Activated T-cell treated with anti-CD3 and anti-CD28 coated beads, Interleukin-2, amount 50 U/mL, for 4 hours (primary cell): ENCODE measurements at places on chromosomes 1 and 21. TPM values are rescaled to one million over a fixed set of nuclear protein-coding genes. Genes with fewer than 3 reads are reported as not detected.
A peak's percentile ranks its signal among the peaks of the same experiment; 100 is the strongest.

The APCS gene
- not detected for total RNA-seq

DNA sequence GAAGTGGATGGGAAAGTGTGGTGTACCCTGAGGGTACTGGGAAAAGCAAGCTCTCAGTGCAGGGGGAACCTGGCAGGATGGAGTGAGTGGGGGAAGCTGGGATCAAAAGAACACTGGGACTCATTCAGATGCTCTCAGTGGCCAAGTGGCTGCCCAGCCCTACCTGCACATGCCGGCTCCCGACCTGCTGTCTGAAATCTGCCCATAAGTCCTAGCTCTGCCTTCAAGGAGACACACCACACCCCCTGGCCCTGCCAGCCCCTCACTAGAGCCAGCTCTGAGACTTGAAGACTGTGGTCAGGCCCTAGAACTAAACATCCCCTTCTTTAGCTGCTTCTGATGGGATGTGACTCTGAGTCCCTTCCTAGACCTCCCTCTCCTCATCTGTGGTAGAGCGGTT is 2.2 kb downstream of the TMEM54 start:
- no peak for DNase-seq

GRCh38 chr1:63799820-63800219 is 26.0 kb downstream of the ROR1 start:
- no peak for DNase-seq

DNA sequence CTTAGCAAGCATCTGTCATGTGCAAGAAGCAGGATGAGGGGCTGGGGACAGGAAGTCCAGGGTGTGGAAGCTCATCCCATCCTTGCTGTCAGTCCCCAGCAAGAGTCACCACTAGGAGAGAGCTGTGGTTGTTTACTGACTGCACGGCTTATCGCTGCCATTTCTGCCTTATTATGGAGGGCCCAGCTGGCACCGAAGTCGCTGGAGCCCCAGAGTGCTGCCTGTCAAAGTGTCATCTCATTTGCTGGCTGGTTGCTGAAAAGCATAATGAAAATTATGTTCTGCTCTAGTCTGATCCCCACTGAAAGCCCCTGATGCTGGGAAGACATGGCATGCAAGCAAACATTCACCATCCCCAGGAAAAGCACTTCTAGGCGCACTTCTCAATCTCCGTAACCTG is 642.7 kb downstream of the NPHP4 start:
- no peak for DNase-seq

DNA sequence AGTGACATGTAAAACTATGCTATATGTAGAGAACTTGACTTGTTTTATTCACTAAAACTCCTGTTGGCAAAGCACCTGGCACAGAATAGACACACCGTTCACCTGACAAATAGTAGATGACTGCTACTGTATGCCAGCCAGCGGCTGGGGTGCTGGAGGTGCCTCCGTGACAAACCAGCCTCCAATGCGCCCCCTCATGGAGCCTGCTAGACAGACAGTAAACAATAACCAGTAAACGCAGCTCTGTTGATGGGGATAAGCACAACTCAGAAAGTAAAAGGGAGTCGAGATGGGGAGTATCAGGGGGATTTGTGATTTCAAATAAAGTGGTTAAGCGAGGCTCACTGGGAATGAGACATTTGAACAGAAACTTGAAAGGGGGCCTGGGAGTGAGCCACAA is 107.2 kb downstream of the PRDM2 start:
- DNase-seq: no peak

DNA sequence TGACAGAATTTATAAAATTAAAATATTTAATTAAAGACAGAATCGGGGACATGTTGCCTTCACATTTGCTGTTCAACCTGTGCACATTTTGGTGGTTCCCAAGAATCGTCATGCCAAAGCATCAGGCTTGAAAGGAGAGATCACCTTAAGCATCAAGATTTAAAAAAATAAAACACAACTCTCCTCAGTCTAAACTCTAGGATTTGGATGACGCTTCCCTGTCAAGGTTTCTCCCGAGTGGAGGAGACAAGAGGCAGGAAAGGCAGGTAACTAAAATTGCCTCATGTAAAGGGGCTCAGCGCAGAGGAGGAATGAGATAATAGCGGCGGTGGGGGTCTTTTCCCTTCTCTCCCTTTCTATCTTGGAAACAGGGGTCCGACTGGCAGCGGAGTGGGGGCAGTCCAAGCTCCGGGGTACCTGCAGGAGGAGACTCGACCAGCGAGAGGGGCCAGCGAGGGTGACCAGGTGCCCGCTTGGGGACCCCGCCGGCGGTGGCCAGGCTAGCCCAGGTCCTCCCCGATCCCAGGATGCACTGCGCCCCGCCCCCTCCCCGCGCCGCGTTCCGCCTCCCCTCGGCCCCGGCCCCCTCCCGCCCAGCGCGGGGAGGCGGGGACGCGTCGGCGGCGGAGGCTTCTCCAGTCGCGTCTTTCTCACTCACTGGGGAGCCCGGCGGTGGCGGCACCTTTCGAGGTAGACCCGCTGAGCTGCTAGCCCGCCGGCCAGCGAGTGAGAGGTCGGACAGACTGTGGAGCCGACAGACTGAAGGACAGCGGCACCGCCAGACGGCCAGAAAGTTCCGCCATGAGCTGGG is at the start of gene FNBP1L:
Gene FNBP1L, plus strand, starts transcription at position 638 of the 811 bp plus-strand sequence. Its CDS starts 164 bp downstream, at position 802.
- DNase-seq: peak; percentile 63

DNA sequence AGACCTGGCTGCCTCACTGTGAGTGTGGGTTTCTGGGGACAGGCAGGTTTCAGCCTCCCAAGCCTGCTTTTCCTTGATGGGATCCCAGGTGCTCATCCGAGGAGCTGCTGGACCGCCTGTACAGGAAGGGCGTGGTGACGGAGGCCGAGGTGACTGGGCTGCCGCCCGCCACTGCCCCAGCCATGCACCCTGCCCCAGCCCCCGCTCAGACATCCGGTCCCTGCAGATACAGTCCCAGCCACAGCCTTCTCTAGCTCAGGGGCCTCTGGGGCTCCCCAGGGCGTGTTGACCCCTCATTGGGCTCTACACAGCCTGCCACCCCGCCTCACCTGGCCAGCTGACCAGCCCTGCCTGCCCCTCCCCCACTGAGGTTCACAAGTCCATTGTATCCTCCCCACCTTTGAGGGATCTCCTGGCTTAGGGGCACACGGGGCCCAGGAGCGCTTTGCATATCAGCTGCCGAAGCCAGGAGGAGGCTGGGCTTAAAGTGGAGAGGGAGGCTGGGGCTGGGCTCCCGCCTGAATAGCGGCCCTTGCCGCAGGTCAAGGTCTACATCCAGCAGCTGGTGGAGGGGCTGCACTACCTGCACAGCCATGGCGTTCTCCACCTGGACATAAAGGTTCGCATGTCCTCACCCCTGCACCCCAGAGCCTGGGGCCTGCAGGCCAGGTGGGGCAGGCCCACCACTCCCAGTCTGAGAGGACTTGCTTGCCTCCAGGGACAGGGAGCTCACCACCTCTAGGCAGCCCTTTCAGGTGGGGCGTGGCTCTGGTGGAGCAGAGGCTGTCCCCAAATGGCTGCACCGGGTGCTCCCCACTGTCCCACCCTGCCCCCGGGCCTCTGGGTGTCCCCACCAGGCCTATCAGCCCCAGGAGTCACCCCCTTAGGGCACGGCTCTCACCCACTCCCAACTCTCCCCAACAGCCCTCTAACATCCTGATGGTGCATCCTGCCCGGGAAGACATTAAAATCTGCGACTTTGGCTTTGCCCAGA is 38.5 kb downstream of the TRIM11 start:
- DNase-seq: no peak

The CASQ1 gene
- total RNA-seq: not detected

- no peak for DNase-seq
Measured at GRCh38 chr1:98403963-98404480, 257.5 kb upstream of the SNX7 start.

DNA sequence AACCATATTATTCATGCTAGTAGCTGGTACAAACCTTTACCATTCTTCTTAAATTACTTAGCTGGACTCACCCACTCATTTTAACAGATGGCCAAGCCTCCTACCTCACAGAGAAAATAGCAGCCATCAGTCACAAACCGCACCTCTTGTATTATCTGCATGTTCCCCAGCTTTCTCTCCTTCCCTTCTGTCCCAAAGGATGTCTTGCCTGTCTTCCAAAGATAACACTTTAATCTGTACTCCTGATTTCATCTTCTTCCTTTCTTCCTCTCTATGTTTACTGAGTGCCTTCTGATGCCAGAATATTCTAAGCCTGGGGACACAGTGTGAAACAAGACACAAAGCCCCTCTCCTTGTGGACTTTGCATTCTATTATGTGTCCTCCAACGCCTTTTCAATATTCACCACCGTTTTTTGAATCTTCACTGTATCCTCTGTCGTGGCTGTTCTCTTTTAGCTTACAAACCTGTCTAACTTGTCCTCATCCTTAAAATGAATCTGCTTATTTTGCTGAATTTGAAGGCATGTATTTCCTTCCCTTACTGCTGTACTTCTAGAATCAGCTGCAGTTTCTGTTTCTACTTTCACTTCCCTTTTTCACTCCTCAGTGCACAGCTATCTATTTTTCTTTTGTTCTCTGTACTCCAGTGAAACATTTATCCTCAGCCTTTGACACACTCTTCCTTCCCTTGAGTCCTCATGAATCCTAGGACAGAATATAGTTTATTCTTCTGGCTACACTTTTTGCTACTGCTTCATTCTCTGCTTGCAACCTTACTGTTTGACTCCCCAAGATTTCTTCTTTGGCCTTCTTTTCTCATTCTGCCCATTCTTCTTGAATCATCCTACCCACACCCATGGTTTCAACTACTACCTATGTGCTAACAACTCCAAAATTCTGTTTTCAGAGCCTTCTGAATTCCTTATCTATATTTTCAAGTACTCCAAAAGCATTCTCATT is 216.9 kb upstream of the SAMSN1 start:
- no peak for DNase-seq

DNA sequence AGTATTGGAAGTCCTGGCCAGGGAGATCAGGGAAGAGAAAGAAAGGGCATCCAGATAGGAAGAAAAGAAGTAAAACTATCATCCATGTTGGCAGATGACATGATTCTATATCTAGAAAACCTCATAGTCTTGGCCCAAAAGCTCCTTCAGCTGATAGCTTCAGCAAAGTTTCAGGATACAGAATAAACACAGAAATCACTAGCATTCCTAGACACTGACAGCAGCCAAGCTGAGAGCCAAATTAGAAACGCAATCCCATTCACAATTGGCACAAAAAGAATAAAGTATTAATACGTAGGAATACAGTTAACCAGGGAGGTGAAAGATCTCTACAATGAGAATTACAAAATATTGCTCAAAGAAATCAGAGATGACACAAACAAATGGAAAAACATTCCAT is 44.6 kb downstream of the ZFYVE9 start:
- no peak for DNase-seq

DNA sequence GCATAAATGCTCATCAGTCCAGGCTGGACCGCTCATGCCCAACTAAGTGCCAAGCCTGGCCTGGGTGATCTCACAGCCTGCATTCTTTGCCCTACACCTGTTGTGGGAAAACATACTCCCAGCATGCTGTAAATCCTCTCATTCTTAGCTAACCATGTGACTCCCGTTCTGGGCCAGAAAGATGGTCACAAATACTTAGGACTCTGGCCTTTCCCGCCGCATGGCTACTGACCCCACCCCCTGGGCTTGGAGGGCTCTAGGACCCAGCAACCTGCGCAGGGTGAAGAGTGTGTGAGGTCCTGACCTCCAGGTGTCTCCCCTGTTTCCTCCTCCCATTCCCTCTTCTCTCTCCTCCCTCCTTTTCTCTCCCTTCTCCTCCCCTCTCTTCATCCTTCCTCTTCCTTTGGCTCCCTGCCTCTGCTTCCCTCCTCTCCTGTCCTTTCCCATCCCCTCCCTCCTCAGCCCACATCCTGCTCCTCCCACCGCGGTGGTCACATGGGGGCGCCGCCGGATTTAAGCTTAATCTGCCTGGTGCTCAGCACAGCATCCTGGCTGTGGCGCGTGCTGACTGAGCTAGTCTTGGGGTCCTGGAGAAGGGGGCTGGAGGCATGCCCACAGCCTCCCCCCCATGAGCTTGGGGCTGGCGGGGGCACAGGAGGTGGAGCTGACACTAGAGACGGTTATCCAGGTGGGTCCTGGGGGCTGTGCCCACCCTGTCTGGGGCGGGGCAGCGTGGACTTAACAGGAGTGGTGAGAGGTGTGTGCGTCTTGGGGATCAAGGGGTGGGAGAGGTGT is at the start of gene CROCC:
Gene CROCC, plus strand, starts transcription at position 541 of the 795 bp plus-strand sequence. Its CDS starts 88 bp downstream, at position 629.
- DNase-seq: no peak

DNA sequence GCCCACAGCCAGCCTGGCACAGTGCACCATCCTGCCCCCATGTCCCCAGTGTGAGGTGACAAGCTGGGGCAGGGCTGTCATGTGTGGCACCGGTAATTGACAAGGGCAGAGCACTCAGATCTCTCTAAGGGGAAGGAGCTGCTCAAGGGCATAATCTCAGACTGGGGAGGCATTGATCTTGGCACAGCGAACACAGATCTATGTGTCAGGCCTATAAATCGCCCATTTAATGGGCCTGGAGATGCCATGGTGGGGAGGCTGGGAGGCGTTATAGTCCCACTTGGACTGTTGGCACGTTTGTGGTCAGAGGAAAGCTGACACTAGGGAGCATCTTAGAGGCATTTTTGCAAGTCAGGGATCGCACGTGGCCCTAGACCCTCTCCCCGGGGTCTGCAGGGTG is 594.1 kb downstream of the PTPRU start:
- no peak for DNase-seq

GRCh38 chr1:231338270-231339128 is at the start of gene SPRTN:
TSS of gene SPRTN (plus strand) at chr1:231338293. CDS start at chr1:231338384, 91 bp downstream.
- DNase-seq: no peak

The ST7L gene
- 10.1 TPM for total RNA-seq

DNA sequence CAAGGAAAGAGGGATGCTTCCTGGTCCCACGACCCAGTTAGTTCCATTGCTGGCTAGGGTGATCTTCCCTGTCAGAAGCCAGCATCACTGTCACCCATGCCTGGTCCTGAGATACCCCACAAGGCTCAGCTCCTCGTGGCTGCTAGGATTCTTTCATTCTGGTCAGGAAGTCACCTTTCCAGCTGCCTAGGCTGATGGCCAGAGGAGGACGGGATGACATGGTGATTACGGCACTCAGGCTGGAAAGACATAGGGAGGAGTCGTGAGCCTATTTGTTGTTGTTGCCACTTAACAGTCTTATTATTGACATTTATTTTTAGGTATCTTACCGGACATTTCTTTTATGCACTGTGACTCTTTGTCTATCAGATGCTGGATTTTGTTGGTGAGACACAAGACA is 20.0 kb upstream of the MAPKAPK2 start:
- DNase-seq: no peak

DNA sequence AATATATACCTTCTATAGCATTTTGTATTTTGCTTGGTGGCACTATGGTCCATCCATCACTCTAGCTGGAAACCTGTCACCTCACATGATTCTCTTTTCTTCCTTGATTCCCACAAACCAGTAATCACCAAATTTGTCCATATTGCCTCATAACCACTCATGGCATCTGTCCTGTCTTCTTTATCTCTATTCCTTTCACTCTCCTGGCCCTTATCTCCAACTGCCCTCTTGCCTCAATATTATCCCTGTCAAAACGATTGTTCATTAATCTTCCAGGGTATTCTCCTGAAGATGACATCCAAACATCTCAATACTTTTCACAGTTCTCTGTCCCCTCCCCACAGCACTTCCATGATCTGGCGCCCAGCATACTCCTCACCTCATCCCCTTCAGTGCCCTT is 46.1 kb downstream of the WDR64 start:
- no peak for DNase-seq

The FCAMR gene
- not detected for total RNA-seq

- DNase-seq: no peak
Measured at GRCh38 chr1:17423781-17424245, 15.7 kb downstream of the RCC2 start.

The HLX gene
- total RNA-seq: 0.30 TPM

The SLC44A5 gene
- total RNA-seq: not detected
